ENCODE measurements at places on chromosomes 6 and 20.

- no peaks in the 10 kb centered on the region for H3K4me1 ChIP-seq
- peaks cover 8% of the 10 kb centered on the region for H3K27me3 ChIP-seq
- no peak for ATAC-seq
- no peaks in the 10 kb centered on the region for H3K36me3 ChIP-seq
- no peak overlapping the region for H3K27ac ChIP-seq
Observed at GRCh38 chr6:71203206-71203605, 85.4 kb upstream of the OGFRL1 start.

GRCh38 chr6:112156668-112157067 lies 69.3 kb downstream of the FAM229B start:
- H3K36me3 ChIP-seq: no peaks in the 10 kb centered on the region
- H3K27me3 ChIP-seq: peaks cover 24% of the 10 kb centered on the region
- no peak for ATAC-seq
- H3K27ac ChIP-seq: no peak overlapping the region
- no peaks in the 10 kb centered on the region for H3K4me1 ChIP-seq
- no peak overlapping the region for H3K4me3 ChIP-seq

DNA sequence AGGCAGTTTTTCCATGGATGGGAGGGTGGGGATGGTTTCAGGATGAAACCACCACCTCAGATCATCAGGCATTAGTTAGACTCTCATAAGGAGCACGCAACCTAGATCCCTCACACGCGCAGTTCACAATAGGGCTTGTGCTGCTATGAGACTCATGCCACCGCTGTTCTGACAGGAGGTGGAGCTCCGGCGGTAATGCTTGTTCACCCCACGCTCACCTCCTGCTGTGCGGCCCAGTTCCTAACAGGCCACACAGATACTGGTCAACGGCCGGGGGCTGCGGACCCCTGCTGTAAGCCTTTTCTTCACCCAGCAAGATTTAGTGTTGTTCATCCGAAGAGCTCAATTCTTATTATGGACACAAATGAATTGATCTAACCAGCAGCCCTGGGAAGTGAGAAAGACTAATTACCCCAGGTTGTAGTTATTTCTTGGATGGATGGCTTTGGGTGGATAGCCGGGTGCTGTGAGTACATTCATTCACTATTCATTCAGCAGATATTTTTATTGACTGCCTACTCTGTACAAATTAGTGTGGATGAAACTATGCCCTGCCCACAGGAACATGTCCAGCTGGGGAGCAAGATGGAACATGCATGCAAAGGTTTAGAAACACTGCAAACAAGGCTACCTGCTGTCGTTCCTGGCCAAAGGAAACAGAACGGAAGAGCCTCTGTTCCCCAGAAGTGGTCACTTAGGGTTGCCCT lies 57.2 kb downstream of the RIOK1 start:
- H3K36me3 ChIP-seq: no peaks in the 10 kb centered on the region
- no peaks in the 10 kb centered on the region for H3K4me1 ChIP-seq
- peaks cover 23% of the 10 kb centered on the region for H3K27me3 ChIP-seq
- no peak overlapping the region for H3K27ac ChIP-seq
- no peak for ATAC-seq

DNA sequence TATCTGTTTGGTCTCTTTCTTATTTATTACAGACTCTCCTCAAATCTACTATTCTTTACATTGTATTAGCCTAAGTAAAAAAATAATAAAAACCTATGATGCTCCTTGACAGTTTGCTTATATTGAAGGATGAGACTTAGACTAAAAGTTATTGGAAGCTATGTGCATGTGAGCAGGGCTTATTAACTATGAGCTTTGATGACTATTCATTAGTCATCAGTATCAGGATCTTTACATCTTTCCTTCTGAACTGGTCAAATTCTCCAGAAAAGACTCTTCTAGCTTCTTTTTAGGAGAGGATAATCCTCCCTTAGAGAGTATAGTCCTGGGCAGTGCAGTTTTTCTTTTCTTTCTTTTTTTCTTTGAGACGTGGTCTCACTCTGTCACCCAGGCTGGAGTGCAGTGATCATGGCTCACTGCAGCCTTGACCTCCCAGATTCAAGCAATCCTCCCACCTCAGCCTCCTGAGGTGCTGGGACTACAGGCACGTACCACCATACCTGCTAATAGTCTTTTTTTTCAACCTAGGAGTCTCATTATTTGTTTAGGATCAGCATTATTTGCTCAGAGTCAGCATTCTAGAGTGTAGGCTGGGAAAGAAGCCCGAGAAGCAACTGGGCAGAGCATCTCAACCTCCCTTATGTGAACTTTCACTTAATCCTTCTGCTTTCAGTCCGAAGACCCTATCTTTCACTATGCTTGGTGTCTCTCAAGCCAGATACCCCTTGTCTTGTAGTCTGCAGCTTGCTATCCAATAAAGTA lies 37.1 kb upstream of the YWHAB start:
- ATAC-seq: peak; percentile 24
- peaks cover 27% of the 10 kb centered on the region for H3K27me3 ChIP-seq
- H3K4me3 ChIP-seq: no peak overlapping the region
- H3K36me3 ChIP-seq: no peaks in the 10 kb centered on the region
- H3K4me1 ChIP-seq: no peaks in the 10 kb centered on the region

DNA sequence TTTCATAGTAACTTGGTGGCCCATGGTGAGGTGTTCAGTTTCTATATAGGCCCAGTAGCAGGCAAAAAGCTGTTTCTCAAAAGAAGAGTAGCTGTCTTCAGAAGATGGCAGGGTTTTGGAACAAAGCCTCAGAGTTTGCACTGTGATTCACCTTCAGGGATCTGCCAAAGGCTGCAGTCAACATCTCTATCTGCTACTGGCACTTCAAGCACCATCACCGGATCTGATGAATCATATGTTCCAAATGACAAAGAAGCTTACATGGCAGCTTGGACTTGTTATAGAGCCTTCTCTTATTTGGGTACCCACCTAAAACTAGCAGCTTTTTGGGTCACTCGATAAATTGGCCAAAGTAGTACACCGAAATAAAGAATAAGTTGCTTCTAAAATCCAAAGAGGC lies 39.5 kb downstream of the PKIB start:
- no peak overlapping the region for H3K27ac ChIP-seq
- ATAC-seq: no peak
- H3K4me3 ChIP-seq: no peak overlapping the region
- no peaks in the 10 kb centered on the region for H3K36me3 ChIP-seq
- no peaks in the 10 kb centered on the region for H3K4me1 ChIP-seq

All from activated T-helper 17 cell treated with anti-CD3 and anti-CD28 coated beads, Interleukin-2, amount 50 U/mL, for 72 hours (primary cell).